Naive thymus-derived CD4-positive, alpha-beta T cell (primary cell): ENCODE measurements at places on chromosomes 6 and 20. TPM values are rescaled to one million over a fixed set of nuclear protein-coding genes. Genes with fewer than 3 reads are reported as not detected.
A peak's percentile ranks its signal among the peaks of the same experiment; 100 is the strongest.

HLA-DRA gene
- total RNA-seq: 679 TPM

MEP1A gene
- not detected for total RNA-seq

PLCB4 gene
- not detected for total RNA-seq

- no peak overlapping the region for H3K4me3 ChIP-seq
- no peak for DNase-seq
- H3K27me3 ChIP-seq: no peaks in the 10 kb centered on the region
- H3K27ac ChIP-seq: no peak overlapping the region
Measured at GRCh38 chr6:82693094-82693493, 329.5 kb downstream of the TPBG start.

GRCh38 chr6:21431526-21431925, 162.0 kb upstream of the SOX4 start:
- no peak overlapping the region for H3K4me3 ChIP-seq
- no peak for DNase-seq
- no peak overlapping the region for H3K27ac ChIP-seq
- H3K36me3 ChIP-seq: no peaks in the 10 kb centered on the region

GRCh38 chr20:46260480-46260879, 47.8 kb downstream of the CDH22 start:
- no peak overlapping the region for H3K4me3 ChIP-seq
- H3K36me3 ChIP-seq: no peaks in the 10 kb centered on the region
- H3K27me3 ChIP-seq: no peaks in the 10 kb centered on the region
- DNase-seq: no peak
- H3K27ac ChIP-seq: no peak overlapping the region

GRCh38 chr6:149951626-149952025, 9.8 kb downstream of the ULBP2 start:
- no peaks in the 10 kb centered on the region for H3K36me3 ChIP-seq
- peaks cover 22% of the 10 kb centered on the region for H3K27me3 ChIP-seq

DNA sequence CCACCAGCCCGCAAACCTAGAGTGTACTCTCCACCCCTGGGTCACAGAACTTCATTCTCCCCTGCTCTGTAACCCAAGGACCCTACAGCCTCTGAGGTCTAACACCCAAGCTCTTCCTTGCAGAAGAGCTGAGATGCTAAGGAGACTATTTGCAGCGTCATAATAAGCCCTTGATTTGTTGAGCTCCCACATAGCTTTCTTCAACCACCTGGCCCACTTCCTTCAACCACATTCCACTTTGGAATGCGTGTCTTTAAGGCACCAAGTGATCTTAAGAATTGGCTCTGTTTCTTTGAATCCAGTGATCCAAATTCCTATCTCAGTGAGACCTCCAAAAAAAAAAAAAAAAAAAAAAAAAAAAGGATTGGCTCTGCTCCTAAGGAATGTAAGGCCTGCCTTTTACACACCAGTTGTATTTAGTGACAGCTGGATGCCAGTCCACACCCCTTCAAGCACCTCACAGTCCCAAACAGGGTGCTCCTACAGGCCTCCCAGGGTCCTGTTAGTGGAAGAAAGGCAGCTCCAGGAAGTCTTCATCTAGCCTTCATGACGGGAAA, 106.2 kb downstream of the UBE3D start:
- no peaks in the 10 kb centered on the region for H3K27me3 ChIP-seq
- H3K27ac ChIP-seq: no peak overlapping the region
- H3K4me3 ChIP-seq: no peak overlapping the region
- DNase-seq: no peak

- H3K36me3 ChIP-seq: no peaks in the 10 kb centered on the region
- H3K4me3 ChIP-seq: no peak overlapping the region
- no peaks in the 10 kb centered on the region for H3K27me3 ChIP-seq
- no peaks in the 10 kb centered on the region for H3K4me1 ChIP-seq
- H3K27ac ChIP-seq: no peak overlapping the region
Measured at GRCh38 chr20:57323034-57323433, 6.6 kb upstream of the SPO11 start.

DNA sequence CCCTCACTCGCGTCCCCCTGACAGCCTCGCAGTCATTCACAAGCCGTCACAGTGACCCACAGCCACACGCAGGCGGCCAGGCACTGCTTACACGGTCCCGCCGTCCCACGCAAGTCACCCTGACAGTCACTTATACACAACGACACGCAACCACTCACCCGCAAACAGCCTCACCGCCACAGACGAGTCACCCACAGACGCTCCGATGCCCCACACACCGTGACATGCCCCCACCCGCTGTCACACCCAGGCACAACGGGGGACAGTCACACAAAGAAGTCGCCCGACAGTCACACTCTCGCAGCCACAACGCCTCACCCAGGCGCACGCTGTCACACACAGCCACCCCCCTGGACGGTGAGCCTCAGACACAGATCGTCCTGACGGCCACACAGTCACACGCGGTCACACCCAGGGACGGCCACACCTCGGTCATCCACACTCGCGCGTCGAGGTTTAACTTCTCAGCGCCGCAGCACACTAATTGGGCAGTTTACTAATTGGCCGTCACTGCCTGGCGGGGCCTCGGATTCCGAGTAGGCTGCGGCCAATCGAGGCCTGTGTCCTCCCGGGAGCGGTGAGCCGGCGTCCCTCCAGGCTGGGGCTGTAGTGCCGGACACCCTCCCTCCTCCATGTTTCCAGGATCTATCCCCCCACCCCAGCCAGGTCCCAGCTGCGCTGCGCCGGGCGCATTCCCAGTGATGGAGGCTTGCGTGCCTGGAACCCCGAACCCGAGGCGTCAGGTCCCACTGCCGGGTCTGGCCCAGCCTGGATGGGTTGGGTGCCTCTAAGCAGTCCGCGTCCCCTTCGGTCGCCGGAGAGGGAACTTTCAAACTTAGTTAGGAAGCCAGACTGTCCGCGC, 790 bp downstream of the TOX2 start:
- peaks cover 6% of the 10 kb centered on the region for H3K27me3 ChIP-seq
- H3K4me3 ChIP-seq: peak overlapping the region; percentile 57
- peak; percentile 50 for DNase-seq
- H3K36me3 ChIP-seq: no peaks in the 10 kb centered on the region

DNA sequence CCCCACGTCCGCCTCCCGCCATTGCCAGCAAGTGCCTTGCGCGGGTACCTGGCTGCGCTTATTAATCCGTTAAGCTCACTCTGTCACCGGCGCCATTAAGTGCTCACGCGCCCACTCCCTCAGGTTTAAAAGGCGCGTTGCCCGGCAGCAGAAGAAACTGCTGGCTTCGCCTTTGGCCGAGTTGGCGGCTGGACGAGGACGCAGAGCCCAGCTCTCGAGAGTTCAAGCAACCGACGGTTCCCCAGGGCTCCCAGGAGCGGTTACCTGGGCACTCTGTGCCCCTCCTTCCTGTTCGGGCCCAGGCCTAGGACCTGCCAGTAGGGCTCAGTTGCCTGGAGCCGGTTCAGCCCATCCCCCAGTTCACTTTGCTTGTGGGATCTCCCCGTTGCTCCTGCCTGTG, at the start of gene GGTLC1:
Gene GGTLC1, minus strand, starts transcription at position 219 of the 400 bp plus-strand sequence. CDS start 2,168 bp downstream, outside the sequence.
- H3K36me3 ChIP-seq: no peaks in the 10 kb centered on the region
- H3K4me1 ChIP-seq: no peaks in the 10 kb centered on the region
- no peak for DNase-seq

GRCh38 chr6:170545405-170545804, 7.7 kb downstream of the PSMB1 start:
- no peaks in the 10 kb centered on the region for H3K27me3 ChIP-seq
- DNase-seq: no peak
- no peak overlapping the region for H3K4me3 ChIP-seq
- H3K4me1 ChIP-seq: peaks cover 14% of the 10 kb centered on the region

- H3K4me1 ChIP-seq: no peaks in the 10 kb centered on the region
- no peak for DNase-seq
- H3K4me3 ChIP-seq: no peak overlapping the region
- H3K36me3 ChIP-seq: no peaks in the 10 kb centered on the region
Measured at GRCh38 chr6:157335829-157336228, 12.5 kb upstream of the TMEM242 start.
